ENCODE measurements at places on chromosomes 6 and 20. TPM values are rescaled to one million over a fixed set of nuclear protein-coding genes. Genes with fewer than 3 reads are reported as not detected.

GRCh38 chr6:4059115-4059777 lies 19.7 kb downstream of the FAM217A start:
- DNase-seq = peak; percentile 80

DNA sequence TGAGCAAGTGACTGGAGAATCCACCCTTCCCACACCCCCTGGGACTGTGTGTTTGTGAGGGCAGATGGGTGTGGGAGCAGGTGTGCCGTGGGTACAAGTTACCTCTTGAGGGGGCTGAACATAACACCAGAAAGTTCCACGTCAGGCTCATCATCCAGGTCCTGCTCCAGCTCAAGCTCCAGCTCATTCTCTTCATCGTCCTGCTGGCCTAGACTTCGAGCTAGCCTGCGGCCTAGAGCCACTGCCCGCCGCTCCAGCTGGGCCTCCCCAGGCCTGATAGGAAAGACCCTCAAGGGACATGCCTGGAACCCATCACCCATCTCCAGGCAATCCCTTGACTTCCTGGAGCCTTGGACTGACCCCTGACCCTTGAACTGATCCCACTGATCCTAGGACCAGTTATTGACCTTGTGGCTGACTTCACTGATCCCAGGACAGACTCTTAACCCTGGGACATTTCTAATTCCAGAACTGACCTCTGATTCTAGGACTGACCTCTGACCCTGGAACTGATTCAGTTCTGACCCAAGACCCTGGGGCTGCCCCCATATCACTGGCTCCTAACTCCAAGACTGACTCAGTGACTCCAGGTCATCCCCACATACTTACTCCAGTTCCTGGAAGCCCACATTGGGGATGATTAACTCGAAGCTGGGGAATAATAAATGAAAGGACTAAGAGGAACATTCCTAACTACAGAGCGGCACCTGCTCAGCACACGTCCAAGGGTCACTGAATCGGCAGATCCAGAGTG lies 11.8 kb upstream of the SPAG4 start:
- DNase-seq = peak; percentile 14

- DNase-seq = no peak
These were observed 27.3 kb downstream of the PYGB start for GRCh38 chr20:25274891-25275812.

- DNase-seq = no peak
These were observed 607.7 kb upstream of the CITED2 start for GRCh38 chr6:139982195-139982594.

GRCh38 chr6:45422503-45423110 lies 44.9 kb upstream of the SUPT3H start:
- DNase-seq = peak; percentile 44

- DNase-seq = no peak
These were observed 9.2 kb upstream of the IL17F start for GRCh38 chr6:52253494-52253893.

GRCh38 chr20:17655286-17655651 lies 26.8 kb downstream of the RRBP1 start:
- no peak for DNase-seq

DNA sequence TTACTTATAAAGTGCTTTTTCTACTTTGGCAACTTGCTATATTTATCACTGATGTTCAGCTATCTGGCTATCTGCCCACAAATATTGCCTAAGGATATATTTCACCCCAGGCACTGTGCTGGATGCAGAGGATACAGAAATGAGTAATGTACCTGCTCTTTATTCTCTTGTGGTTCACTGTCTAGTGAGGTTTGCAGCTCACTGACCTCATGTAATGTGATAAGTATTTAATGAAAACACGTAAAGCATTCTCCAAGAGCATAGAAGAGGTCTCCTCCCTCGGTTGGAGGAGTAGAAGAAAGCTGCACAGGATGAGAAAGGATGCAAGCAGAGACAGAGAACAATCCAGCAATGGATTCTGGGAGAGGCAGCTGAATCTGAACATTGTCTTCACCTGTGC lies 610.7 kb downstream of the CBLN4 start:
- no peak for DNase-seq

DNA sequence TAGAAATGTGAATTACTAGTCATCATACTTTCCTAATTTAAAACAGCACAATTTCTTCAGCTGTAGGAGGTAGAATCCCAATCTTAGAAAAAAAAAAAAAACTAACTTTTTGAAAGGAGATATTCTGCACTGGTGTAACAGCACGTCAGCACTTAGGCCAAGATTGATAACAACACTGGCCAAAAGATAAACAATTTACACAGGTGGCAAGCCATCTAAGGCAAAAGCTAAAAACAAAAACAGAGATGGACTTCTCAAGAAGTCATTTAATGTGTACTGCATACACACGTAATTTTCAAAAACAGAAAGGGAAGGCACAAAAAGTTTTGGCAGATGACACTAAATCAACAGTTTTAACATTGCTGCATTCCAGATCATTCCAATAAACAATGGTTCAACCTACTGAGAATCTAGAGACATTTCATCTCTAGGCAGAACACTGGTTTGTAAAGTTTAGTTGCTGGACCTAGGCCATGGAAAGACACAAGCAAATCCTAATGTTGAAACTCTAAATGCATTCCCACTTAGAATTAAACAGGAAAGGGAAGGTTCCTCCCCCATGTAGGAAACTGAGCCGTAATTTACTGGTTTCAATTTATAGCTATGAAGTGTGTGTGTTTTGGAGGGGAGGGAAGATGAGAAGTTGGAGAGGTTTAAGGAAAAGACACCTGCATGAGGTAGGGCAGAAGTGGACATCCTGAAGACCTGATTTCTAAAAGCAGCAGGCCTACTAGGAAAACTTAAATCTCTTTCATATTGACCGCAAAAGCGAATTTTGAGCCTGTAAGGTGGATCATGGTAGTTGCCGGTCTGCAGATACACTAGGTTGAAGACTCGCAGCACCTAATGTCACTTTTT lies 1.3 kb downstream of the GCLC start:
- no peak for DNase-seq

- no peak for DNase-seq
These were observed 16.4 kb upstream of the KIFC1 start for GRCh38 chr6:33375143-33375671.

GRCh38 chr6:71262914-71263313 lies 25.7 kb upstream of the OGFRL1 start:
- no peak for DNase-seq

GRCh38 chr6:170018936-170019817 lies 267.8 kb downstream of the ERMARD start:
- DNase-seq = no peak

DNA sequence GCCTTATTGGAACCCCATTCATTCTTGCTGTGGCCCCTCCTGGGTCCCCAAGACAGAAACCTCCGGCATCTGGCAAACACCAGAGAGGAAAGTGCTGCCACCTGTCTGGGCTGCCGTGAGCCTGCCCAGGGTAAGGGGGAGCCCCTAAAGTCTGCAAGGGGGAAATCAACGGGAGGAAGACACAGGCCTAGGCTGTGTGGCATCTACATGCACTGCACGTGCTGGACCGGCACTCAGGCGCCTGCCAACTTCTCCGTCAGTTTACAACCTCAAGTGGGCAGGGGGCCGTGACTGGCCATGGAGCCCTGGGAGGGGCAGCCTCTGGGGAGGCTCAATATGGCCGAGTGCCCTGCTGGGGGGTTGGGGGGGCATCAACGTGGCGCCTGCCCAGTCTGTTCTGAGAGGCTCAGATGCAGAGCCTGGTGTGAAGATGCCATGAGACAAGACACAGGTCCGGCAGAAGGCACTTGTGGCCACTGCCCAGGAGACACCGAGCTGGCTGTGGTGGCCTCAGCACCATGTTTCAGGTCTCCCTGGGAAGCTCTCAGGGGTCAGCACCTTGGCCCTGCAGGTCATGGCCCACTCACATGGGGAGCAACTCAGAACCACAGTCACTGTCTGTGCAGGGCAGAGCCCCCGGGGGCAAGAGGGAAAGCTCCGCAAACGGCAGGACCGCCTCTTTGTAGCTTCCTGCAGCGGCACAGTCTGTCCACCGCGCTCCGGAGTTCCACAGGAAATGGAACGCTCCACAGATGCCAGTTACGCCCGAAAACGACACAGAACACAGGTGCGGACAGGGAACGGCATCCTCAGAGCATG lies 8.4 kb downstream of the UCKL1 start:
- no peak for DNase-seq

- no peak for DNase-seq
These were observed 142.7 kb downstream of the LRRC1 start for GRCh38 chr6:53937461-53937860.

PPP1R3D gene
- total RNA-seq = 5.3 TPM

UST gene
- total RNA-seq = 1.7 TPM

SLC17A3 gene
- total RNA-seq = not detected

TTK gene
- 1.7 TPM for total RNA-seq
